ENCODE measurements at places on chromosomes 12 and 14.

GRCh38 chr12:115209230-115209629 lies 525.3 kb upstream of the TBX3 start:
- DNase-seq, result no peak

GRCh38 chr12:47892819-47893218 lies 12.0 kb downstream of the VDR start:
- no peak for DNase-seq

DNA sequence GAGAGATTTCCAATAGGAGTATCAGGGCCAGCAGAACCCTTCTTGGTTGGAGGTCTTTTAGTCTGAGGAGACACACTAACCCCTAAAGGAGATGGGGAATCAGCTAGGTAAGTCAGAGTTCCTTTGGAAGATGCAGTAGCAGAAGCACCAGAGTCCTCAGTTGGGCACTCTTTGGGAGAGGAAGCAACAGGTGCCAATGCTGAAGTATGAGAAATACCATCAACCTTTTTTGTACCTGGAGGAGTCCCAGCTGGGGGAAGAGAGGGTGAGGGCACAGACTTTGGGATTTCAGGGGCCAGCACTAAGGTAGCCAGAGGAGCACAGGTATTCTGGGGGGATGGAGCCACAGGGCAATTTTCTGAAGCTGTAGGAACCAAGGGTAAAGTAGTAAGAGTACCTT lies 6.0 kb downstream of the NACA start:
- DNase-seq, result no peak

DNA sequence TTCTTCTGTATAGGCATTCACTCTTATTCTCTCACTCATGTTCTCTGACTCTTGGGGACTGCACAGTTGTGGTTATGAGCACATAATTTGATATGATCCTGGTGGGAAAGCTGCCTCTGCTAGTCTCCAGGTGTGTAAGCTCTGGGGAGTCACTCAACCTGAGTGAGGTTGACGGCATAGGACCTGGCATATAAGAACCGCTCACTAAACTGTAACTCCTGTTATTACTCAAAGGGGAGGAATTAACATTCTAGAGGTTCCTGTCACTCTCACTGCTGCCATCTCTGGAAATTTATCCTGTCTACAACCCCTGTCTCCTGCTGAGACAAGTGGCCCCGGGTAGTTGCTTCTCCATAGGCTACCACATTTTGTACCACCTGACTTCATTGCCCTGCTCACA lies 14.0 kb downstream of the SRSF5 start:
- DNase-seq, result no peak

GRCh38 chr12:31370531-31371255 lies 44.7 kb upstream of the SINHCAF start:
- DNase-seq, result no peak

- DNase-seq, result no peak
These were observed 206.6 kb downstream of the KSR2 start for GRCh38 chr12:117762143-117762542.

DNA sequence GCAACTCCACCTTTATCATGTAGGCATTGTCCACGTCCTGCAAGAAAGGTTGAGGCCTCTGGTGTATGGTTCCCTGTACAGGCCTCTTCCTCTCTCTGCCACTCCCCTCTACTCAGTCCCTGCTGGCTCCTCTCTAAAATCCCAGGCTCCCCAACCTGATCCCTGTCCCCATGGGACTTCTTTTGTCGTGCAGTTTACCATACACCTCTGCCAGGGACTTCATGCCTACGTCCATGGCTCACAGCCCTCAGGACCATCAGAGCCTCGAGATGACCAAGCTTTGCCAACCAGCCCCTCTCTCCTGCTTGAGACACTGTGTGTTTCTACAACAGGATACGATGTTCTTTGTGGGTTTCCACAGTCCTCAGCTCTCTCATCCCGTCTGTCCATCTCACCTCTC lies 2.9 kb downstream of the KRT2 start:
- no peak for DNase-seq

DNA sequence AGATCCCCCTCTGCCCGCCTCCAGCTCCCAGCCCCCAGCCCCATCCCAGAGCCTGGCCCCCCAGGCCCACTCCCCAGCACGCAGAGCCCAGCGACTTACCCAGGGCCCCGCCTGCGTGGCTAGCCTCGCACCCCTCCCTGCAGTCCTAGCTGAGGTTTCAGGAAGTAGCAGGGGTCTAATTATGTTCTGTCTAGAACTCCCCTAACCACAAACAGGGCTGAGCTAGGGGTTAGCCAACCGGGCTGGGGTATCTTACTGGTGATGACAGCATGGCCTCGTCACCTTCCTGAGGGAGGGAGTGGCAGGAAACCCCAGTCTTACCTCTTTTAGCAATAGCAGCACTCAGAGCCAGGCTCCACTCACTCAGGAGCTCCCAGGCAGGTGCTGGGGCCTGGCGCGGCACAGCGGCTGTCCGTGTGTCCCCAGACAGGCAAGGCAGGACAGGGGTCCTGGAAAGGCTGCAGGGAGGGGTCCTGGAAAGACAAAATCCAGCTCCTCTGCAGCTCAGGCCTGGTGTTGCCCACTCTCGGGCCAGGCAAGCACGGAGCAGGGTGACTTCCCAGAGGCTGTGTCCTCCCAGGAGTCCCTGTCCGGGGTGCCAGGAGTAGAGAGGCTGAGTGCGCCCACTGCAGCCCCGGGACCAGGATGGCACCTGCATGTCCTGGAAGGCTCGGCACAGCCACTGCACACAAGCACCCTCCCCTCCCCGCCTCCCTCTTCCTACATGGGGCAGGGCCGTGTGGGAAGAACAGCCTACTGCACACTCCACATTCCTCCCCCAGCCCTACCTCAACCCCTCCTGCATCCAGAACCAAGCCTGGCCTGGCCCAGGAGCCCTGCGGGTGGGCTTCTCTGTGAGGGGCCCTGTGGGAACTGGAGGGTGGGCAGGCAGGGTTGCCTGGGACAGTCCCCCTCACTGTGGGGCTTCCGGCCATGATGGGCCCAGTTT lies at the start of gene GPR132:
Gene GPR132 (minus strand): TSS at position 151 of the 949 bp plus-strand sequence. CDS start 10,010 bp downstream, outside the sequence.
- DNase-seq, result no peak

DNA sequence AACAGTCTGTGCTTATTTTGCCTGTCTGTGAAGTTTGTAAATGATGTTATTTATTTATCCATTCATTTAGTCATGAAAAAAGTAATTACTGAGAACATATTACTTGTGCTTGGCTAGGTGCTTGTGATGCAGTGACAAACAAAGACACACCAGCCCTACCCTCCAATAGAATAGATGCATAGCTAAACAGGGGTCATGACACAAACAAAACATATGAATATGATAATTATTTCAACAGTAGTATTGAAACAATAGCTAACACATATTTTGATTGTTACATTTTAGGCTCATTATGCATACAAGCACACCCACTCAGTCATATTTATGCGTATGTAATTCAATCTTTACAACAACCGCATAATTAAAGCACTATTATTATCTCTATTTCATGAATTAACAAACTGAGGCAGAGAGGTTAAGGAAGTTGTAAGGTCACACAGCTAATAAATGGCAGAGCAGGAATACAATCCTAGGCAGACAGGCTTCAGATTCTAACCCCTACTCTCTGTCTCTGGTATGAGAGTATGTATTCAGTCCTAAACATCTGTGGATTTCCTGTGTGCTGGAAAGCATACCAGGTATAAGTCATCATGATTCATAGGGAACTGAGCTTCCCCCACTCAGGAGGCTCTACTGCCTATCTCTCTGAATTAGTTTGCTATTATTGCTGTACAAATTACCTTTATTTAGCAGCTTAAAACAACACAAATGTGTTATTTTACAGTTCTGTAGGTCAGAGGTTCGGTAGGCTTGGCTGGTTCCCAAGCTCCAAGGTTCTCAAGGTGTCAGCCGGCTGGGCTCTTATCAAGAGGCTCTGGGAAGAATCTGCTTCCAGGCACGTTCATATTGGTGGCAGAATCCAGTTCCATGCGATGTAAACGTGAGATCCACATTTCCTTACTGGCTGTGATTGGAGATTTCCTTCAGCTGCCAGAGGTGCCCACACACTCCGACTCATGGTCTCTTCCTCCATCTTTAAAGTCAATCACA lies 509.4 kb downstream of the GALC start:
- DNase-seq, result no peak

GRCh38 chr12:12941450-12942350 lies 10.3 kb downstream of the GPRC5D start:
- no peak for DNase-seq

GRCh38 chr14:34496007-34496678 lies 34.1 kb upstream of the SPTSSA start:
- DNase-seq, result no peak

DNA sequence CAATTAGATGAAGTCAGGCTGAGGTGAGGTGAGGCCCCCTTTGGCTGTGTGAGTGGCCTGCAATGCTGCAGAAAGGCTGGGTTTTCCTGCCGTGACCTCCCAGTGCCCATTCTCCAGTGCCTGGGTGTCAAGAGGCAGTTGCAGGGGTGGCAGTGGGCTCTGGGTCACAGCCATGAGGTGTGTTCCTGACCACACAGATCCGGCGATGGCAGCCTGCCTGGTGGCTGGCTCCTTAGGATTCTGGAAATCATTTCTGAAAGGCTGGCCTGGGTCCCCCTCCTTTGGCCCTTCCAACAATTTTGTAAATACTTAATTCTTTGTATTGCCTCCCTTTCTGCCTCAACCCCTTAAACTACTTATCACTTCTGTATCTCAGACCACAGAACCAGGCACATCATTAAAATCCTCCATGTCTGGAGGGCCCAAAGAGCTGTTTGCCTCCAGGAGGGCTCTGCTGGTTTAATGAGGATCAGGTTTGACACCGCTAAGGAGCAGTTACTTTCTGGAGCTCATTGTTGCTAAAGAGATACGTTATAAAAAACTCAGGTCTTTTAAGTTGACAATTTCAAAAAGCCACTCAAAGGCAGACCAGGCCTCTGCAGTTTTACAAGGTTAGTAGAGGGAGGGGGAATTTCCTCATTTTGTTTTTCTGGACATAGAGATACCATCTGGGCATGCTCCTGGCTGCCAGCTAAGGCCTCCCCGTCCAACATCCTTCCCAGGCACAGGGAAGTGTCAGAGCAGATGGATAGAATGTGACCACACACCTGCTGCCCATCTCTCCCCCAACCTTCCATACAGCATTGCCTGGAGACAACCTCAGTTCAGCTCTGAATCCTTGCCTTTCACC lies 204.4 kb downstream of the FOXN3 start:
- DNase-seq, result no peak

GRCh38 chr14:28780843-28781820 lies 14.5 kb downstream of the FOXG1 start:
- no peak for DNase-seq

DNA sequence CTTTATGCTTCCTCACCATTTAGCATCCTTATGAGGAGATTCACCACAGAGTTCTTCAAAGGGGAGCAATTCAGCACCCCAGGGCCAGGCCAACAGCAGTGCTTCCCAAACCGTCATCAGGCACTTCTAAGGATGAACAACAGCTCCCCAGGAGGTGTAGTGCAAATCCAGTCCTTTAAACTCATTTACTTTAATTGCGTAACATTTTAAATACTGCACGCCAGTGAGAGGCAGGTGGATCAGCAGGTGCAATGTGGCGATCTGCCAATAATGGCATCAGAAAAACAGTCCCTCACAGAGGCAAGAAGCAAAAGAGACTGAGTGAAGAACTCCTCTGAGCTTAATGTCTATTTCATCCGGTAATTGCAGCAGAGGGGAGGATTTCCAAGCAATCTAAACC lies 770.9 kb upstream of the FOXG1 start:
- no peak for DNase-seq

- no peak for DNase-seq
These were observed 40.4 kb upstream of the GZMB start for GRCh38 chr14:24674204-24674970.

GRCh38 chr14:98513558-98513957 lies 758.4 kb downstream of the BCL11B start:
- DNase-seq, result no peak

- no peak for DNase-seq
These were observed 9.6 kb upstream of the CCER1 start for GRCh38 chr12:90964616-90965015.

- no peak for DNase-seq
These were observed 111.9 kb downstream of the PIK3C2G start for GRCh38 chr12:18373181-18373580.

DNA sequence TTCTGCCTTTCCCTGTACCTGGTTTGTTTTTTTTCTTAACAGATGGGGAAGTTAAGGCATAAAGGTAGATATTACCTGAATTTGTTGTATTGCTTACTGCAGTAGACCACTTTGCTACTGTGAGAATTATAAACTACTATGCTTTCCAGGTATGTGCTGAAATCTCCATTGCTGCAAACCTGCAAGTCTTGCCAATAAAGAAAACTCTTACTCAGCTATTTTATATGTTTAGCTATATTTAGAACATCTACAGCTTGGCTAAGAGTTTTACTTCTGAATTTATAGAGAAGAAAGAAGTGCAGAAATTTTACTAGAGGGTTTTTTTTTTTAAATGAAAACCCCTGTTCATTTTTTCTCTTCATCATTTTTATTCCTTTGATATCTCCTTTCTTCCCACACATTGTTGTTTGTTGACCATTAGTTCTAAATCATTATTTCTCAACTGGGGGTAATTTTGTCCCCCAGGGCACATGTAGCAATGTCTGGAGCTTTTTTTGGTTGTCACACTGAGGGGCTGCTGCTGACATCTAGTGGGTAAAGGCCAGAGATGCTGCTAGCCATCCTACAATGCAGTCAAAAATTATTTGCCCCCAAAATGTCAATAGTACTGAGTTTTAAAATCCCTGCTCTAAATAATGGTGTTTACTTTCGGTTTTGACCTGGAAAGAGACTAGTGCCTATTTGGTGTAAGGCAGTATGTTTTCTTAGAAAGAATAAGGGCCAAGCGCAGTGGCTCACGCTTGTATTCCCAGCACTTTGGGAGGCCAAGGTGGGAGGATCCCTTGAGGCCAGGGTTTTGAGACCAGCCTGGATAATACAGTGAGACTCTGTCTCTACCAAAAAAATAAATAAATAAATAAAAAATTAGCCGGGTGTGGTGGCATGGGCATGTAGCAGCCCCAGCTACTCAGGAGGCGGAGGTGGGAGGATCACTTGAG lies 48.6 kb downstream of the PCNX1 start:
- DNase-seq, result no peak

DNA sequence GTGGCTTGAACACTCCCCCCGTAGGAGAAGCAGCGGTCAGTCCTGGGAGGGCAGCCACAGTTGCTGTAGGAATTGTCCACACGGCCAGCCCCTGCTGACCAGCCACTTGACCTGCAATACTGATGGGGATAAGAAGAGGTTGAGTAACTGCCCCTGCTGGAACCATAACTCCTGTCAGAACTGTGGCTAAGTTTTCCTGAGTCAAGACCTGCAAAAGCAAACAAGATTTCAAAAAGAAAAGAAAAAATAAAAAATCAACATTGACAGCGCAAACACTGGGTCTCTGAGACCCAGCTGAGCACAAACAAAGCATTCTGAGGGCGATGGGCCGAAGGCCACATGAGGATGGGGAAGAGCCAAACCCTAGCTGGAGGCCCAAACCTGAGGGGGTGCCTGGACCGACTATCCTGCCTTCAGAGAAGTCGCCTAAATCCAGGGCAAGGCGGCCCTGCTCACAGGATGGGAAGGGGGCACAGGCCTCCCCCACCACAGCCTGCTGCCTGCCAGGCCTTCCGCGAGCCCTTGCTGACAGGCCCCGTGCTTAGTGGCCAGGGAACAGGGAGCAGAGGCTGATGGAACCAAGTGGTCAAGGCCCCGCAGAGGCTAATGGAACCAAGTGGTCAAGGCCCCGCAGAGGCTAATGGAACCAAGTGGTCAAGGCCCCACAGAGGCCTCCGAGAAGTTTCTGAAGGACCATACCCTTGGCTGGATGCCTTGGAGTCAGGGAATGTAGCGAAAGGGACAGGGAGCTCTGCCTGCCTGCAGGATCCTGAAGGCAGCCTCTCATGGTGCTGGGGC lies 19.1 kb downstream of the POU6F1 start:
- DNase-seq, result no peak

- no peak for DNase-seq
These were observed 24.6 kb downstream of the PRICKLE1 start for GRCh38 chr12:42564996-42565395.

GRCh38 chr12:108000111-108000510 lies 129.0 kb upstream of the WSCD2 start:
- no peak for DNase-seq

Measured in substantia nigra (tissue), 51 donors.